ENCODE measurements at places on chromosomes 3 and 15.

DNA sequence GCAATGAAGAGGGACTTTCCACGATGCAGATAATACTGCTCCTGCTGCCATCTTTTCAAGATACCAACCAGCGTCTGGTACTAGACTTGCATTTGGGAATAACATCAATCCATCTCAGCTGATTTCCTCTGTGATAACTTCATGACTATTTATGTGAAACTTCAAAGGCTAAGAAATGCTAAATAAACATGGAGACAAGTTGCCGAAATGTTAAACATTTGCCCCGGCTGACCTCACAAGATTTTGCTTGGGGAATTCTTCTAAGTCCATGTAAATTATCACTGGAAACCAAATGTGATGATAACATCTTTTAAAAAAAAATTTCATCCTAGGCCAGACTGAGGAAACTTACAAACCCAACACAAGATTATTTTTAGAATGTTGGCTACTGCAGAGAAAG lies 185.8 kb upstream of the PRICKLE2 start:
- no peak for DNase-seq

DNA sequence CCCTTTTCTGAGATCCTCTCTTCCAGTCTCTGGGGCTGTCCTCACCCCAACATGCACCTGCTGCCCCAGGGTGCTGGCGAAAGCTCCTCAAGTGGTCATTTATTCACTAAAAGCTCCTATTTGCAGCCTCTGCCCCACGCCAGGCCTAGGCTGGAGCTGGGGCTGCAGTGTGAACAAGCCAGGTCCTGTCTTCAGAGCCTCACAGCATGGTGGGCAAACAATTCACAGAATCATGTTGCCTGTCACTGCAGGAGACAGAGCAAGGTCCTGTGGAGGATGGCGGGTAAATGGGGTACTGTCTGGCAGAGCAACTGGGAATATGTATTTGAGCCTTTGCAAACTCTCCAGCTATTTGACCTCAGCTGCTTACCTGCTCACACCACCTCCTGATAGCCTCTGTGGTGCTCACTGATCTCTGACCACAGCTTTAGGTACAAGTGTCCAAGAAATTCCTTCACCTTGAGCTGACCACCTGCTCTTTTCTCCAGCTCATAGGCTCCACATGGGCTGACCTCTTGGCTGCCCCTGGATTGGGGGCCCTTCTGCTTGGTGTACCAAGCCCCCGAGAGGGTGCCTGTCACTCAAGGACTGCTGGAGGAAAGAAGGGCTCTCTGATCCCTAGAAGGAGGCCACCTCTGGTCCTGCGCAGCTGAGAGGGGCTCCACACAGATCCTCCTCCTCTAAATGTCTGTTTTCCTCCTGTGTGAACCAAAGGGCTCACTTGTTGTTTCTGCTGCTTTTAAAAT lies 35.6 kb downstream of the AMOTL2 start:
- DNase-seq: no peak

- DNase-seq: no peak
Measured at GRCh38 chr3:177349384-177349783, 152.1 kb upstream of the TBL1XR1 start.

- DNase-seq: peak; percentile 77
Measured at GRCh38 chr15:74906067-74906449, 593 bp downstream of the FAM219B start.

- DNase-seq: no peak
Measured at GRCh38 chr3:71776538-71776937, 8.4 kb downstream of the PROK2 start.

- no peak for DNase-seq
Measured at GRCh38 chr3:26630669-26631389, 8.3 kb downstream of the LRRC3B start.

GRCh38 chr3:46926871-46927717 lies 49.5 kb downstream of the CCDC12 start:
- no peak for DNase-seq

DNA sequence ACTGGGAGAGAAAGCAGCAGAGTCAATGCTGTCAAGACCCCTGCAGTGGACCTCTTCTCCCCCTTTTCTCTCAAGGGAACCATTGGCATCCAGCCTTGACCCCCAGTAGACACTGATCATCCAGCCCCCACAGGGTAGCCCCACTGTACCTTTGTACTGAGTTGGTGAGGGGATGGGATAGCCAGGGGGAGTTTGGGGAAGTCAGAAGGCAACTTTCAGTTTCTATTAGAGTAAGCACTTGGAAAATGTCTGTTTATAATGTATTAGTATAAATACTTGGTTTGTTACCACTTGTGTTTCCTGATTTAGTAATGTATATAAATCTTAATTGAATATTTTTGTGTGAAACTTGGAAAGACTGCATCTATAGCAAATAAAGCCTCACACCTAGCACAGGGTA lies 25.0 kb downstream of the DAG1 start:
- no peak for DNase-seq

DNA sequence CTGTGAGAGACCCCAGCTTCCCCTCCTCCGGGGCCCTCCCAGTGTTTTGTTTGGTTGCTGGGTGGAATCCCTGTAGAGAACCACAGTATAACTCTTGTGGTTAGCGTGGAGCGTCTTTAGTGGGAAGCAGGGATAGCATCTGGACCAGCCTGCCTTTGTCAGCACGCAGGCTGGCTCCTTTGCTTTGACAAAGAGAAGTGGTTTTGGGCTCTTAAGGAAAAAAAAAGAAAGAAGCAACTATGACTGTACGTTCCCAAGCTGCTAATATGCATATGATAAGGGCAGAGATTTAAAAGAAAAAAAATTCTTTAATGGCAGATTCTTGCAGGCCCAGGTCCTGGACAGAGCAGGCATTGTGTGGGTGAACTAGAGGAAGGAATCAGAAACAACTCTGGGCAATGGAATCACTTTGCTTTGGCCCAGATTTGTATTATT lies 340.8 kb upstream of the CTDSPL start:
- no peak for DNase-seq

Data from Right ventricle myocardium inferior (tissue), 1 donor.